Stimulated activated CD8-positive, alpha-beta memory T cell treated with anti-CD3 and anti-CD28 coated beads, Interleukin-7, amount 100 ng/mL, for 1 hour (primary cell): ENCODE measurements at places on chromosomes 16 and 17.

DNA sequence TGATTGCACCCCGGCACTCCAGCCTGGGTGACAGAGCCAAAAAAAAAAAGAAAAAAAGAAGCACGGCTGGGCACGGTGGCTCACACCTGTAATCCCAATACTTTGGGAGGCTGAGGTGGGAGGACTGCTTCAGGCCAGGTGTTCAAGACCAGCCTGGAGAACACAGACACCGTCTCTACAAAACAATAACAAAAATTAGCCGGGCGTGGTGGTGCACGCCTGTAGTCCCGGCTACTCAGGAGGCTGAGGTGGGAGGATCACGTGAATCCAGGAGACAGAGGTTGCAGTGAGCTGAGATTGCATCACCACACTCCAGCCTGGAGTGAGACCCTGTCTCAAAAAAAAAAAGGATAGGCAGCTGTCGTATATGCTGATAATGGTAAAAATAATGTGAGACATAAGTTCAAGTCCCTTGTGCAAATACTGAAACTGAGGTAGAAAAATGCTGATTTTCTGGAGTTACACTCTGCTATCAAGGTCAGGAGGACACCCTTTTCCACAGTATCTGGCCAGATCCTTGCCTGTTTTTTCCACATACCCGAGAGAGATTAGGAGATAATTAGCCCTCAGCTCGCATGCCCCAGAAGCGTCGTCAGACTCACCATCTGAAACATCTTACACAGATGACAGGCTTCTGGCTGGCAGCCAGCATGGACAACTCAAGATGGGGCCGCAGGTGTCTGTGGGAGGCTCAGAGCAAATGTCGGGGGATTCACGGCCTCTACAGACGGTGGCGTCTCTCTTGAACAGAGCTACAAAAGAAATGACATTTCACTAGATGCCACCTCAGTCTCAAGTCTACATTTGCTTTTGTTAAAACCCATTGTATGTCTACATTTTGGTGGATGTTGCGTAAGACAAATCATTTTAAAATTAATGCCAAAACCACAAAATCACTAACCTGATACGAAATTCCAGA, 36.8 kb downstream of the WDR45B start:
- DNase-seq: no peak

GRCh38 chr16:27341971-27342370, 28.2 kb downstream of the IL4R start:
- no peak for DNase-seq

GRCh38 chr17:18027280-18027679, 11.7 kb downstream of the ATPAF2 start:
- DNase-seq: no peak

DNA sequence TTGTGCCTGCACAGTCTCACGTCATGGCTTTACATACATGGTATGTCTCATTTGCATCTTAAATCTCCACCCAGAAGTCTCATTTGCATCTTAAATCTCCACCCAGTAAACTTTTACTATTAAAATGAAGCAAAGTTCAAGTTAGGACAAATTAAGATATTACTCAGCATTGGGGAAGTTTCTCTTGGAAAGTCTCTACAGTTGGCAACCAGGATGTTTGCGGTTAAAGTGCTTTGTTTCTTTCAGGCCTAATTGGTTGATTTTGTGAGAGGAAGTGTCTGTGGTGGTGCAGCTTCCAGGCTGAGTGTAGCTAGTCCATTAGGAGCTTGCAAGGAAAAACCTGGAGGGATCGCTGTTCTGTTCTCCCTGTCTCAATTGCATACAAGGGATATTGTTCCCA, 1373.3 kb upstream of the GOT2 start:
- no peak for DNase-seq

- DNase-seq: no peak
These were observed 8.7 kb downstream of the MYH3 start for GRCh38 chr17:10648381-10648780.

DNA sequence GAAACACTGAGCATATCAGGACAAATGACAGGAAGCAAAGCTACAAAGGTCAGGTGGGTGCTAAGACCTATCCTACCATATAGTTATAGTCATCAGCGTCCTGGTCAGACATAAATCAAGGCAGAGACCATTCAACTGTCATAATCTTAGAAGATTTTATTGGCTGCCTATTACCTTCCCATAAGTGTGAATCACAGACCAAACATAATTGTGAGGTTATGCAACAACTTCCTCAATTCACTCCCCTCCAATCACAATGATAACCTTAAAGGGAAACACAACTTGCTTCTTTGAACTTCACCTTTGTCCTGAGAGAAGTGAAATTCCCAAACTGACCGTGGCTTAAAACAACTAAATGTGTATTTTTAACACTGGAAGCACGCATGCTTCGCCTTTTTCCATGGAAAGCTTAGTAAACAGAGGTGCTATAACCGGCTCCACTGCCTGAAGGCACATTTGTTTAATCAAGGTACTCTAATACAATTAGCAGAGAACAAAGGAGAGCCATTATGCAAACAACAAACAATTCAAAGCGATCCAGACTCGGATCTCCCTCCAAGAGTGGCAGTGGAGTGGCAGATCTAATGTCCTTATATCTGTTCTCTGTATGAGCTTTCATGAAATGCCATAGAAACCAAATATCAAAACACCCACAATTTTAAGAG, 84.9 kb downstream of the TMEM114 start:
- no peak for DNase-seq

GRCh38 chr17:62628831-62629555, 1.5 kb downstream of the MRC2 start:
- DNase-seq: no peak

- peak; percentile 49 for DNase-seq
These were observed 1.7 kb upstream of the GPRC5B start for GRCh38 chr16:19886073-19886941.

DNA sequence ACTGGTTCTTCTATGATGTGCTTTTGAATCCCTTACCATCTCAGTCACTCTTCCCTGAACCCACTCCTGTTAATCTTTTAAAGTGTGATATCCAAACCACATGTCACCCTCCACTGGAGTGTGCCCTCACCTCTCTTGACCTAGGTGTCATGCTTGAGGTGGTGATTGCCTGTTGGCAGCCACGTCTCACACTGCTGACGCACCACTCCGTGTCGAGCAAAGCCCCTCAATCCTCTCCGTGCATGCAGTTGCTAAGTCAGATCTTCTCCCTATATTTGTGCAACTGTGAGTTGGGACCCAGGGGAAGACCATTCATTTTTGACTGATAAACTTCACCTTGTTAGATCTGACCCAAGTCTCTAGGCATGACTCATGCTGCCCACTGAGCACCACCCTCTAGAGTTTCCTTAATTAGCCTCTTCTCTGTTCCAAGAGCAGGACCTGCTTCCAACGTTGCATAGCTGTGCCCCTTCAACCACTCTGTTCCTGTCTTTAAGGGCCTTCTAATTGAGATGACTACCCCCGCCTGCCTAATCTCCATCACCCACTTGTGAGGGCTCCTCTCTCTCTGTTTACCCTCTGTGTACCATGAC, 2.7 kb downstream of the MYH13 start:
- no peak for DNase-seq
